AG10803 (cell line): ENCODE measurements at places on chromosomes 7 and 10.

DNA sequence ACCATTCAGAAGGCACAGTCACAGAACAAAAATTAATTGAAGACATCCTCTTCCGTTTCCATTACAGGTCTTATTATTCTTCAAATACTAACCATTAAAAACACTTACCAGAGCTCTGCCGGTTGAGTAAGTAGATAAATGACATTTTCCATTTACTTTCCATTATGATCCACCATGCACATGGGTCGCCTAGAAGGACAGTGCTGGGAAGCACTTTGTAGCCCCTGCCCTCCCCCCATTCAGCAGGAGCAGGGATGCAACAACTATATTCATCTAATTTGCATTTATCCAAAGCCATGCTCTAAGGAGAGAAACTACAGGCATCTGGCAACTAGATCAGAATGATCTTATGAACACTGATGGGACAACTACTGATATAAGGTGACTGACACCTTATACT is 76.8 kb upstream of the AFAP1L2 start:
- DNase-seq, result no peak

DNA sequence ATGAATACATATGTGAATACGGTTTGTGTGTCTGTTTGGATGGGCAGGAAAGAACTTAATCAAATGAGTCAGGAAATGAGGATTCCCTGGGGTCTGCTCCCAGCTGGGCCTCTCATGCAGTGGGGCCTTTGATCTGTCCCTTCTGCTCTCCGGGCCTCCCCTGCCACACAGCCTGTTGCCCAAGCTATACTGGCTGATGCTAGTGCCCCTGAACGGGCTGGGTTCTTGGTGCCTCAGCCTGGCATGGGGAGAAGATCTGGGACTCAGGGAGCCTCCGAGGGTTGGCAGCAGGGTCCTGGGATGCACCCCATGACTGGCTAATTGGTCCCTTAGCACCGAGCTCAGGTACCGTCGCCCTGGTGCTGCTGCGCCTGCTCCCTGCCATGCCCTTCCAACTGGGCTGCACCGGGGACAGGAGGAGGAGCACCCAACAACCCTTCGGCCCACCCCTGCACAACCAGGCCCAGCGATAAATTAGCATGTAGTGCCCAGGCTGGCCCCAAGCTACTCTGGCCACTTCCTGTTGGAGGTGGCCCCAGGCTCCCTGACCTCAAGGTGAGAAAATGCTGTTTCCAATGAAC is 59.9 kb upstream of the DUSP5 start:
- DNase-seq, result no peak

DNA sequence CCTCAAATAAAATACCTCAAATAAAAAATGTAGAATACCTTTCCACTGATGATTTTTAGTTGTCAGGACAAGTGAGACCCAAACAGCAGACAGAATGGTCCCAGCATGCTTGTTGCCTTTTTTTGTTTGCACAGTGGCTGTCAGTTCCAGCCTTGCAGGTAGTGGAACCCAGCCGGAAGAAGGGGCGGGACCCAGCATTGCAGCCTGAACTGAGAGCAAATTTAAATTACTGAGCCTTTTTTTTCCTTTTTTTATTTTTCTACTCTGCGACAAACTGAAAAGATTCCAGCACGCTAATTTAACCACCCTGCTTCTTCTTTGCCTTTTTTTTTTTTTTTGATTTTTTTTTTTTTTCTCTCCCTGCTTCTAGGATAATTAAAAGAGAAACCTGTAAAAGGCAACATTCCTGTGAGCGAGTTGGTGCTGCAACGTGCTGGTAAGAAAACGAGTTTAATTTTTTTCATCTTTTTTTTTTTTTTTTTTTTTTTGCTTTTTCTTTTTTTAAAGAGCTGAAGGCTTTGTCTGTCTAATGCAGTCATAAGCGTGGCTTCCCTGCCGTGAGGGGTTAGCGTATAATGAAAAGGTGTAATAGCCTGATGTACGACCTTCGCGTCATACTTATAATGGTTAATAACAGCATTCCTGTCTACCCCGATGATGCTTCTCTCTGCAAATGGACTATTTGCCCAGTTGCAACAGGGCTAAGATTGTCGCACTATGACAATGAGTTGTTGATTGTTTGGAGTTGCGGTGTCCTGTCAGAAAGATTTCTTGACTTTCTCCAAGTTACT is 555.3 kb upstream of the CELF2 start:
- DNase-seq, result no peak

- DNase-seq, result no peak
Observed at GRCh38 chr10:6390213-6390845, 187.6 kb downstream of the PFKFB3 start.

DNA sequence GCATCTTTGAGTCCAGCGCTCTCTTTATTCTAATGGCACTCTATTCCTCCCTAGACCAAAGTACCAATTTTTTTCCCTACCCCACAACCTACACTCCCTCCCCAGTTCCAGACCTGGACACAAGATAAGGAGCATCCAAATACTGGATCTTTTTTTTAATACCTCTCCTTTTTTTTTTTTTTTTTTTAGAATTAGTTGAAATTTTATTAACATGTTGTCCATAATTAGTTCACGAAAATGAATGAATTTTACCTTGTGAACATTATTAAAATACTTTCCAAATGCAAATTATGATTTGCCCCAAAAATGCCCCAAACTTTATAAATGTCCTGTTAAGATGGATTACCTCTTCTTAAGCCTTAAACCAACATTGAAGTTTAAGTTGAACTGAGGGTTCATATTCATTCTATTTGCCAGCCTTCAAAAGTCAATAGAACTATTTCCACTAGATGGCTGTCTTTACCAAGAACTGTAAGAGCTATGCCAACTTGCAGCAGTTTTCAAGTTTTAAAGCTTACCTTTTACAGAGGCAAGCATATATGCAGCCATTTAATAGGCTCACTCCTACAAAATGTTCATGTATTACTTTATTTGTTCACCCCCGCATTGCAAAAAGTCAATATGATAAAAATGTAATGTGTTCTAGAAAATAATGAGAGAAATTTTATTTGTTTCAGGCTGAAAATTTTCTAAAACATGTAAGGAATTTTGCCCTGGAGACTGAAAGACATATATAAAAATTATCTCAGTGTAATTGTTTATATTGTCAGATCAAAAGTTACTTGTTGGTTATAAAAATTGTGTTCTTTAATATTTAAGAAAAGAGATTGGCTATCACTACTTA is 39.7 kb upstream of the TNKS2 start:
- peak; percentile 66 for DNase-seq

- DNase-seq, result no peak
Observed at GRCh38 chr7:93053209-93053948, 64.4 kb downstream of the SAMD9 start.

GRCh38 chr7:111162692-111163091 is 71.8 kb downstream of the LRRN3 start:
- DNase-seq, result no peak

GRCh38 chr10:94251098-94251497 is 111.6 kb downstream of the NOC3L start:
- DNase-seq, result peak; percentile 3

DNA sequence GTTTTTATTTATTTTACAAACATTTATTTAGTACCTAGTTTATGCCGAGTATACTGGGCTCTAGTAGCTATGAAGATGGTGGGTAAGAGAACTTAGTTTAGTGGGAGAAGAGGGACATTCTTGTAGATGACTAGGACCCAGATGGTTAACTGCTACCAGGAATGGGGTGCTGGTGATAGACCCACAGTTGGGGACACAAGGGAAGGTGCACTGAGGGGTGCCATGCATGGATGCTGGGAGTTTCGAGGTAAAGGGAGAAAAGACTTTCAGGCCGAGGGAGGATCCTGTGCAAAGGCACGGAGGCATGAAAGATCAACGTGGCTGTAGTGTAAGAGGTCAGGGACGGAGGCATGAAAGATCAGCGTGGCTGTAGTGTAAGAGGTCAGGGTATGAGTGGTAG is 204.2 kb upstream of the HABP2 start:
- DNase-seq, result no peak

GRCh38 chr10:133132473-133133291 is 27.3 kb upstream of the KNDC1 start:
- no peak for DNase-seq

DNA sequence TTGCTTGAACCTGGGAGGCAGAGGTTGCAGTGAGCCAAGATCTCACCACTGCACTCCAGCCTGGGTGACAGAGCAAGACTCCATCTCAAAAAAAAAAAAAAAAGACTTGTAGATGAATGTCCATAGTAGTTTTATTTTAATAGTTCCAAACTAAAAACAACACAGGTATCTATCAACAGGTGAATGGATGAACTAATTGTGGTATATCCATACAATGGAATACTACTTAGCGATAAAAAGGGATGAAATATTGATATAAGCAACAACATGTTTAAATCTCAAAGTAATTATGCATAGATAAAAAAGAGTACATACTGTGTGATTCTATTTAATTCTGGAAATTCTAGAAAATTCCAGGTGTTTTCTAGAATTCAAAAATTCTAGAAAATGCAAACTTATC is 37.5 kb upstream of the MRPS16 start:
- no peak for DNase-seq

DNA sequence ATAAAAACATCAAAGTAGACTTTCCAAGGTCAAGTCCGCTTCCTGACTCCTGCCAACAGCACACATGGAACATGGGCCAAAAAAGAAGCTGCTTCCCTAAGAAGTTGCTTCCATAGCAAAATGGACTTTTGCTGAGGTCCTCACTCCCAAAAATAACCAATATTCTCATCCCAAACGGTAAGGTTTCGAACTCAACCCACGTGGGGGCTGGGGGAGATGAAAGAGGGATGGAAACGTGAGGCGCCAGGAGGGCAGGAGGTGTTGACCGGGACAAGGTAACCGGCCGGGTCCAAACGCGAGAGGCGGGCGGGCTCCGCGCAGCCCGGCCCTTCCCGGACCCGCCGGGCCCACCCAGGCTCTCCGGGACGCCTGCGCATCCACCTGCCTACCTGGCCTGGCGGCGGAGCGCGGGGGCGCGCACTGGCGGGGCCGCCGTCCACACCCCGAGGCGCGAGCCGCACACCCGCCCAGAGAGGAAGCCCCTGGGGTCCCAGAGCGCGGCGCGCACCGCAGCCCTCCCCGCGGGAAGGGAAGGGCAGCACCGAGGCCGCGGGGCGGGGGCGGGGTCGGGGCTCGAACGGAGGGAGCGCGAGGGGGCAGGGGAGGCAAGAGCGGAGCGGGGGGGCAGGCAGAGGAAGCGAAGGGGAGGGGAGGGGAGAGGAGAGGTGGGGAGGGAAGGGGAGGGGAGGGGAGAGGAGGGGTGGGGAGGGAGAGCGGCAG is 742 bp downstream of the LMBR1 start:
- peak; percentile 5 for DNase-seq

GRCh38 chr7:130938661-130939060 is 204.7 kb upstream of the KLF14 start:
- DNase-seq, result peak; percentile 66

GRCh38 chr7:82173400-82174021 is 270.1 kb downstream of the CACNA2D1 start:
- DNase-seq, result no peak

- peak; percentile 42 for DNase-seq
Observed at GRCh38 chr7:32670110-32671025, 175.1 kb downstream of the AVL9 start.

GRCh38 chr10:90443342-90443741 is 414.5 kb downstream of the HTR7 start:
- no peak for DNase-seq

DNA sequence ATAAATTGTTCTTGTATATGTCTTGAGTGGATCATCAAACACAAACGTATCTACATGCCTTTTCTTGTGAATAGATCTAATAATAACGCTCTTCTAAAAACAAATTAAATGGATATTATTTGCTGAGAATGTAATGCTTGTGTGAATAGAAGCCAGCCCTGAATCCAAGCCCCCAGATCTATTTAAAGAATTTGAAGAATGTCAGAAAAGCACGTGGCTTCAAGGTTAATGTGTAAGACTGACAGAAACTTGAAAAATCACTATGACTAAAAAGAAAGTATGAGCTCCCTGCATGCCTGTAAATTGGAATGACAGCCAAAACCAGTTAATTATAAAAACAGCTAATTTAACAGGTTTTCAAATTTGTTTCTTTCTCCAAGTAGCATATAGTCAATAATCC is 43.2 kb upstream of the ATRNL1 start:
- peak; percentile 26 for DNase-seq
